ENCODE measurements at places on chromosomes 7 and 10. TPM values are rescaled to one million over a fixed set of nuclear protein-coding genes. Genes with fewer than 3 reads are reported as not detected.

GRCh38 chr7:2199956-2200583 is 32.7 kb downstream of the MAD1L1 start:
- H3K4me3 ChIP-seq = no peak overlapping the region
- no peak for DNase-seq
- H3K36me3 ChIP-seq = no peaks in the 10 kb centered on the region
- H3K27ac ChIP-seq = no peak overlapping the region

DNA sequence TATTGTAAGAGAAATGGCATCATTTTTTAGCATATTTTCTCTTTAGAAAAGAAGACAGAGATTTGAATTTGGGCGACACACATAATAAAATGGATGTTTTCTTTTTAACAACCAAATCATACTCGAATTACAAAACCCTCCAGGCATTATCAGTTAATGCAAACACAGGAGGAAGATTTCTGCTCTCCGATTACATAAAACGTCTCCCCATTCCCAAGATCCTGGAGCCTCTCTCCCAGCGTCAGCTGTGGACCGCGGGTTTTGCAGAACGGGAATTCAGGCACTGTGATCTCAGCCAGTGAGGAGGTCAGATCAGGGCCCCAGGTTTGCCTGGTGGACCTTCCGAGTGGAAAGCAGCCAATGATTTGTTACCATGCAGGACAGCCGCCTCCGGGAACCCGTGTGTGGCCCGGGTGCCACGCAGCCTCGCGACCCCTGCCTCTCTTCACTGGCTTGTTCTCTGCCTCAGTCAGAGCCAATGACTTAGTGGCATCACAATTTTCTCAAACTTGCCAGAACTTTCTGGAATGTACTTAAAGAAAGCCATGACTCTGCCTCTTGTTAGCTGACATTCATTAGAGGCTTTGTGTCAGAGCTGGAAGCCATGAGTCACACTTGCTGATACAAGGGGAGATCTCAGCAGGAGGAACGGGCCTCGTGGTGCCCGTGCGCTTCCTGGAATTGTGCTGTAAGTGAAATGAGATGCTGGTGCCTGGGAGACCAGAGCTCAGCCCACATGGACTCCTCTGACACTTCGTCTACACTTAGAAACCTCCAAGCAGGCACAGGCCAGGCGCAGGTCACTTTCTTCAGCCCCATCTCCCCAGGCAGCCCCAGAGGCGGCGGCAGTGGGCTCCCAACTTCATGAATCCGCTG is 246.1 kb downstream of the KLF6 start:
- no peaks in the 10 kb centered on the region for H3K36me3 ChIP-seq
- H3K27me3 ChIP-seq = no peaks in the 10 kb centered on the region
- no peaks in the 10 kb centered on the region for H3K4me1 ChIP-seq
- H3K27ac ChIP-seq = no peak overlapping the region

- no peaks in the 10 kb centered on the region for H3K36me3 ChIP-seq
- H3K4me3 ChIP-seq = peak overlapping the region; percentile 68
- H3K27ac ChIP-seq = peak overlapping the region; percentile 98
- H3K4me1 ChIP-seq = peaks cover 30% of the 10 kb centered on the region
- no peak for DNase-seq
These were observed 217.8 kb upstream of the MKLN1 start for GRCh38 chr7:131109759-131110296.

GRCh38 chr7:144057954-144058353 is 9.2 kb downstream of the OR2A5 start:
- DNase-seq = peak; percentile 25
- H3K36me3 ChIP-seq = no peaks in the 10 kb centered on the region
- H3K4me3 ChIP-seq = no peak overlapping the region
- H3K4me1 ChIP-seq = no peaks in the 10 kb centered on the region
- H3K27me3 ChIP-seq = no peaks in the 10 kb centered on the region

GRCh38 chr7:9502269-9502668 is 1068.9 kb downstream of the NXPH1 start:
- H3K4me3 ChIP-seq = no peak overlapping the region
- no peak for DNase-seq
- H3K27me3 ChIP-seq = no peaks in the 10 kb centered on the region

The TAS2R5 gene
- 0.77 TPM for total RNA-seq

The ZNF488 gene
- total RNA-seq = 11.8 TPM

The WEE2 gene
- total RNA-seq = not detected

All from Panc1 (cell line).